ENCODE measurements at places on chromosomes 1 and 21.

DNA sequence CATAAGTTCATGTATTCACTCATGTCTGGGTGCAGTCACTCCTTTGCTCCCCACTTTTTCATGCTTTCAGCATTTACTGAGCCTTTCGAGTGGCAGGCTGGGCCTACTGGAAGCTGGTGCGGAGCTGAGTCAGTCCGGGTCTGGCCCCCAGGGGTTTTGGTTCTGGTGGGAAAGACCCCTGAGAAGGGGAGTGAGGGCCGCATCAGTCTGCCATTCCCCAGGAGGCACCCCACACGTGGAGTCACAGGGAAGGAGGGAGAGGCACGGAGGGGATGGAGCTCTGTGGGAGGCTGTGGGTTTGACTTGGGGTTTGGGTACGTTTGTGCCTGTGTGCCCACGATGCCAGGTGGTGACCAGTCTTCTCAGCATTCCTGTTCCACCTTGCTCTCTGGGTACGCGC, 87.9 kb downstream of the PTPRU start:
- no peak for DNase-seq

DNA sequence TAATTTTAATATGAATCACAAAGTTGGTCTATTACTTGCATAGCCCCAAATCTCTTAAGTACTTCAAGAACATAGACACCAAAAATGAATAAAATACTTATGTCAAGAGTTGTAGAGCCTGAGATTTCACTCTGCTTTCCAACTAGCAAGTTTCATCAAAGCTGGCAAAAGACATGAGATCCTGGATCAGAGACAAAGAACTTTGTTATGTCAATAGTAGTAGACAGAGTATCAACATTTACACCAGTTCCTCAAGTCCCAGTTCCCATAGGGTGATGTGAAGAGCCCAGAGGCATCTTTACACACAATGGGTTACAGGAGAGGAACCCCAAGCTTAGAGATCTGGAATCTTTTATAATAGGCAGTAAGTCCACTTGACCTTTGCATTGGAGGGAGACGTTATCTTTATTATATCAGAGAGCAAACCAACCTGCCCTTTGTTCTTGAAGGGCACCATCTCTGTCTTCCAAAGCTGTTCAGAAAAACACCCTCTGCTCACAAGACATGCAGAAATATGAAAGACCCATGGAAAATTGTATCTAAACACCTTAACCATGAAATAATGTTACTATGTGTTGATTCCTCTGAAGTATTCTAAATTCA, 174.4 kb upstream of the GALNT2 start:
- no peak for DNase-seq

GRCh38 chr1:168897249-168897648, 168.2 kb upstream of the DPT start:
- DNase-seq: no peak

GRCh38 chr1:47585141-47585902, 147.5 kb downstream of the FOXD2 start:
- no peak for DNase-seq

GRCh38 chr1:201736707-201737320, 92.1 kb upstream of the IPO9 start:
- no peak for DNase-seq

GRCh38 chr1:86826856-86827255, 87.1 kb downstream of the SELENOF start:
- no peak for DNase-seq

DNA sequence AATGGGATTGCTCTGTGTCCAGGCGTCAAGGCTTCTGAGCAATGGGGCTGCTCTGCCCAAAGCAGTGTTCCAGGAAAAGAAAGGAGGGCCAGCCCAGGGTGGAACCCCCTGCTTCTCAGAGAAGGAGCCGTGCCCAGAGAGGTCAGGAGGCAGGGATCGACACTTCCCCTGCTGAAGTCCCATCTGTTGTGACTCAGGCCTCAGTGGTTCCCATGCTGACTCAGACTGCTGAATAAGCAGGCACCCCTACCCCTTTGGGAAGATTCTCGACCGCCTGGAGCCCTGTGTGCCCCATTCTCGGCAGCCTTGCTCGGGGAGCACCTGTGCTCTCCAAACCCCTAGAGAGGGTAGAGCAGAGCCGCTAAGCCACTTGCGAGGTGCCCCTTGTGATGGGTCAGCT, 23.9 kb downstream of the PKP1 start:
- DNase-seq: no peak

GRCh38 chr1:196527919-196528318, 80.3 kb downstream of the KCNT2 start:
- DNase-seq: no peak

DNA sequence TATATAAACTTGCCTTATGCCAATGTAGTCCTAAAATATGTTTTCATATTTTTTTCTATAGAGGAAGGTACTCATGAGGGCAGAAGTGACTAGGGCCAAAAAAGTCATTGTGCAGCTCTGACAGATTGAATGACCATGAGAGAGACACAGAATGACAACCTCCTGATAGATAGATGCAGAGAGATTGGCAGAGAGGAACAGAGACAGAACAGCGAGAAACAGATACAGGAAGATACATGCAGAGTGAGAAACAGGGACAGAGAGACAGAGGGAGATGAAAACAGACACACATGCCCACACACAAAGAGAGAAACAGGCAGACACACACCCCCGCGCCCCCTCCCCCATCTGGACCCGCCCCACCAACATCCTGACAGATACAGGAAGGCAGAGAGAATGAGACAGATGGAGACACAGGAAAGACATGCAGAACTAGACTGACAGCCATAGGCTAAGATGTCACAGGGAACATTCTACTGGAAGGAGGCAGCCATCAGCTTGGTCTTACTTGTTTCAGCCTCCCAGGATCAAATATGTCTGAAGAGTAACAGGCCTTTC, 211.1 kb downstream of the ST6GALNAC3 start:
- DNase-seq: no peak

All from activated CD8-positive, alpha-beta T cell treated with anti-CD3 and anti-CD28 coated beads for 36 hours (primary cell).